Glomerular endothelial cell (primary cell): ENCODE measurements at places on chromosomes 16 and 17.

DNA sequence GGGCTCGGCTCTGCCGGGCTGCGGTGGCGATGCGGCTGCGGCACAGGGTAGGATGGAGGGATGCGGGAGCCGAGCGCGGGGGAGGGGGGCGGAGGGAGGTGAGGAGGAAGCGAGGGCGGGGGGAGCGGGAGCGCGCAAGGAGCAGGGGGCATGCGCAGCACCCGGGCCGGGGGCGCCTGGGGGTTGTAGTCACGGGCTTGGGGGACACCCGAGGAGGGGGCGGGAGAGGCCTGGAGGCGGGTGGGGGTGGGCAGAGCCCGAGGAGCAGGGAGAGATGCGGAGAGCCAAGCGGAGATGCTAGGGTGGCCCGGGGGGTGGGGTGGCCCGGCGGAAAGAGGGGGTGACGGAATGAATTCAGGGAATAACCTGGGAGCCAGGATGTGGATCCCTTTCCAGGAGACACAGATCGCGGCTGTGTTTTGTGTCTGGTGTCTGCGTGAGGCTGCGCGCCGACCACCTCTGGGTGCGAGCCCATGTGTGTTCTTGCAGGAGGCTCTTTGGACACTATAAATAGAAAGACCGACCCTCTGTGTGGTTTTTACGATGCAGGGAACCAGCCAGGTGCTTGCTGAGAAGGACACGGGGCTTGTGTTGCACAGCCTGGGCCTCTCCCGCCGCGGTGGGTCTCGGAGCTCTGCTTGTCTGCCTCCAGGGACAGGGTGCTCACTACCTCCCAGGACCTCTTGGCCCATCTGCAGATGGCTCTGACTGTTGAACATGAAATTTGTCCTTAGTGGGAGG lies at the start of gene STX1B:
Gene STX1B, minus strand, starts transcription at position 54 of the 741 bp plus-strand sequence. CDS start 242 bp downstream, outside the sequence.
- no peak for DNase-seq

- no peak for DNase-seq
Observed at GRCh38 chr17:31425282-31426040, 34.0 kb downstream of the RAB11FIP4 start.

- DNase-seq: no peak
Observed at GRCh38 chr16:51971184-51971583, 575.8 kb downstream of the TOX3 start.

- DNase-seq: no peak
Observed at GRCh38 chr17:7056386-7056785, 12.5 kb upstream of the SLC16A11 start.

DNA sequence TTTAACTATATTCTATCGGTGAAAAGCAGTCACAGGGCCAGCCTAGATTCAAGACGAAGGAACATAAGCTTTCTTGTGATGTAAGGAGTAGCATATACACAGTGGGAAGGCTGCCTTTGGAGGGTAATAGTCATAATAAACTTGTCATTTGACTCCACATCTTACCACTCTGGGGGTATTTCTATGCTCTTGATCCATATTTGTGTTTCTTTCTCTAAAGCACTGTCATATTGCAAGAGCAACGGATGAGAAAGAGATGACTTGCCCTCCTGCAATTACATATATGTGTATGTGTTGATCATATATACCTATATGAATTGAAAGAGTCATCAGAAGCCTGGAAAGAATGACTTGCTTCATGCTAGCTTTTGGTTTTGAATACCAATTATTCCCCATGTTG lies 225.4 kb upstream of the HS3ST3A1 start:
- DNase-seq: no peak

DNA sequence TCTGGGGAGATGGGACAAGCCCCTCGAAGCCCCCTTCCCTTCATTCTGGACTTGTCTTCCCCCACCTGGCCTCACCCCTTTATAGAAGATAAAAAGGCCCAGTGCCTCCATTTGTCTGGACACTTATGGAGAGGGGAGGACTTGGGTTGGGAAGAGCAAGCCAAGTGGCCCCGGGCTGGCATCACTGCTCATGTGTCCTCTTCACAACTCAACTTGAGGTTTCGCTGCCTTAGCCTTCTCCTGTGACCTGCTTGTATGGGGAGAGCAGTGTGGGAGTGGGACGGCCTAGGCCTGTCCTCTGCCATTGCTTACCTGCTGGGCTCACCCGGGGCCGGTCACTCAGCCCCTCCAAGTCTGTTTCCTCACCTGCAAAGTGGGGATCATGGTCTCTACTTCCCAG lies 1.4 kb downstream of the PAQR4 start:
- no peak for DNase-seq
